AG20443 (cell line): ENCODE measurements at places on chromosomes 4 and X.

DNA sequence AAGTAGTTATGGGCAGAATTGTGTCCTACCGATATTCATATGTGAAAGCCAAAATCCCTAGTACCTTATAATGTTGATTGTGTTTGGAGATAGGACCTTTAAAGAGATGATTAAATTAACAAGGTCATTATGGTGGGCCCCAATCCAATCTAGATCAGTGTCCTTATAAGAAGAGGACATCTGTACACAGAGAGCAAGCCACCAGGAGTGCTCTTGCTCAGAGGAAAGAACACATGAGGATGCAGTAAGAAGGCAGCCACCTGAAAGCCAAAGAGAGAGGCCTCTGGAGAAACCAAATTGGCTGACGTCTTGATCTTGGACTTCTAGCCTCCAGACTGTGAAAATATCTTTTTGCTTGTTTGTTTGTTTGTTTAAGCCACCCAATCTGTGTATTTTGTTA, 1290.8 kb upstream of the PABPC4L start:
- no peak for DNase-seq

DNA sequence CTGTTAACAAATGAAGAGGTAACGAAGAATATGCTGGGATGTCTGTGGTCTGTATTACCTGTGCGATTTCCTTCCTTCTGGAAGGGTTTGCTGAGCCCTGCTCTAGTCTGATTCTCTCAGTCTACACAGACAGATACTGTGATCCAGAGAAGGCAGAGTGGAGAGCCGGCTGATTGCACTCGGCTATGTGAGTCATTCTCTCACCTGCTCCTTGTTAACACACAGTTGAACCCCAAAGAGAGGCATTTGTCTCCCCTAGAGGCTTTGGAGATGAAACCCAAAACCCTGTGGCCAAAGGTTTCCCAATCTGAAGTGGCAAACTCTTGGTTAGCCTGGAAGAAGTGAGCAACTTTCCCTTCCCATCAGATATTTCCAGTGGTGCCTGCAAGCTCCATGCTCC, 78.1 kb upstream of the GPC4 start:
- no peak for DNase-seq

- no peak for DNase-seq
Observed at GRCh38 chr4:41991916-41992767, 1.8 kb downstream of the SLC30A9 start.

DNA sequence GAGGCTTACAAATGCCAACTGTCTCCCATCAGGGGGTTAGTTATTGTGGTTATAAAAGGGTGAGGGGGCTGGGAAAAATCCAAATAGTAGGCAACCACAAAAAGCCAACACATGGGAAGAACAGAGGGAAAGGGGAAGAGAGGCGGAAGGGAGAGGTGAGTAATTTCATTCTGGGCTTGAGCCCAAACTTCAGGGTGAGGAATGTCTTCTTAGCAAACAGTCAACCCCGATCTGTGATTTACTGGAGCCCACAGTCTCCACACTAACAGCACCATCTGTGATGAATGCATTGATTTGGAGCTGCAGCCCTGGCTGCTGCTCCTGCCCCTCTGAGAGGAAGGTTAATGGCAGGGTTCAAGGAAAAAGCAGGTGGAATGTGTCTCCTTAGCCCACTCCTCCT, 162.2 kb upstream of the GPR101 start:
- peak; percentile 18 for DNase-seq

GRCh38 chr4:36282503-36283030, 1.2 kb downstream of the DTHD1 start:
- no peak for DNase-seq

DNA sequence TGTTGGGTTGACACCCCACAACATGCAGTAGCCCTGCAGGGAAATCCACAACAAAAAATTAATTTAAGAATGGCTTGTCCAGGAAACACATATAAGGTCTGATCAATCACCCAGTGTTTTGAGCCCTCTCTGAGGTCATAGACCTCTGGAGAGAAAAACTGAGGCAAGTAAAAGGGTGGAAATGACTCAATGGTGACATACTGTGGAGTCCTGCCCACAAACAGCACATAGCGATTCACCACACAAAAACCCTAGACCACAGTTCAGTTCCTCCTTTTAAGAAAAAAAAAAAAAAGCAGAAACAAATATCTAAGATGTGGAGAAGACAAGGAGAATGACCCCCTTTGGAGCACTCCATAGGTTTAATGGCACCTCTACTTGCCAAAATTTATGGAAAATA, 2691.0 kb downstream of the PCDH7 start:
- no peak for DNase-seq

DNA sequence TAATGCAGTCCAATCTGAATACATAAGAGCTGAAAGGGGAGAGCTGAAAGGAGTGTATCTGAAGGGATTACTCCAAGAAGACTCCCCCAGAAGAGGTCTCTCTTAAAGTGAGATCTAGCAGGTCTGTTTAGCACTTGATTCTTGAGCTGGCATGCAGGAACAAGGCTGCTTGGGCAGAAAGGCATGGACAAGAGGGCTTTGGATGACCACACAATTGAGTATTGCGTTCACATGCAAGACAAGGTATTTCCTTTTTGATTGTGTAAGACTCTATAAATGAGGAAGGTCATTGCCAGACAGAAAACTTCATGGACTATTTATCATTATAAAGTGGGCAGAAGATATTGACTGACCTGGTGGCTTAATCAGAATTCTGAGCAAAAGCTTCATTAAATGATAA, 145.5 kb upstream of the AFF2 start:
- DNase-seq: no peak

- no peak for DNase-seq
Observed at GRCh38 chrX:109831326-109831985, 98.4 kb upstream of the ACSL4 start.

DNA sequence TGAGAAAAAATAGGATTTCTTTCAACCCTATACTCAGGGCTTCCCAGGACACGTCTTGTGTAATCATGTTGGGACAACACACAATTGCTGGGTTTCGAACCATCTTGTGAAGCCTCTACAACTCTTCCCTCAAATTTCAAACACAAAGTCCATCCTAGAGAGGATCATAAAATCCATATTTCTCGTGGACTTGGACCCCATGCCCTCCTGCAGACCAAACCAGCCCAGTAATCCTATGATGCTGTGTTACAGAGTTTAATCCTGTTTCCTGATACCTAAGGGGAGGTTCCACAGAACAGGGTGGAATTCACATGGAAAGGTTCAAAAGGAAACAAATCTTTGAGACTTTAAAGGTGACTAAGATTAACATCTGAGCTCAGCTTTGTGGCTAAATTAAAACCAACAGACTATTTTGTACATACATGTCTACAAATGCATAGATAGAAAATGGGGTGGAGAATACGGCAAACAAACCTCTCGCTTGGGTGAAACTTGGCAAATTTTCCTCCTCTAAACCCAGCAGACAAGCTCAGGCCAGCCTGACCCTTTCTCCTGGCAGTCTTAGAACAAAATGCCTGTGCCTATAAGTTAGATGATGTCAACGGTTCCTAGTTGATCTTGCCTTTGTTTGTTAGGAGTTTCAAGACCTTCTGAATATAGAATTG, 38.1 kb downstream of the EGFL6 start:
- no peak for DNase-seq

DNA sequence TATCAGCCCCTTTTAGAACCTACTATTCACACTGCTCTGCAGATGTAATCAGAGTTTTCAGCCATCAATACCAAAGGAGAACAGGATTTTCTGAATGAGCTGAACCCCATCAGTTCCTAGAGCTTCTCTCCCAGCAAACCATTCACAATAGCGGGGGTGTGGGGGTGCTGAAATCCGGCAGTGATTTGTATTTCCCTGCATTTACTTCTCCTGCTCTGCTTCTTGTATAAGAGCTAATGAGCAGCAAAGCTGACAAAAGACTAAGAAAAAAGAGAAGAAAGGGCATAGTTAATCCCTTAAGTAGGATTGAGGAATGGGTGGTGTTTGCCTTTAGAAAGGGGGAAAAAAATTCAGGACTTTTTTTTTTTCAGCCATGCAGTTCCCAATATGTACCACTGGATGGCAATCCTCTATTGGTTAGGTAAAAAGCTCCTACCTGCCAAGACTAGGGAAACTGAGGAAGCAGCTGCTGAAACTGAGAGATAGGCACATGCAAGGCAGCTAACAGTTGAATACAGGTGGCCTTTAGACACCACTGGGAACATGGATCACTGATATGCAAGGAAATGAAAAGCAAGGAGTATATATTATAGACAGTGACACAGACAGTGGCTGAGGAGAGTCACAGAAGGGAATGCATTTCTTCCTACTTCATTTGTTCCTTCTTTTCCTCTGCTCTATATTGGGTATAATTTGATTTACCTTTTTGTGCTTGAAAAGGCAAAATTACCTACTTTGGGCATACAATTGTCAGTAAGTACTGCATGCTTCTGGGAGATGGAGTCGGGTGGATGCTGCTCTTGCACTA, 217.9 kb downstream of the HS6ST2 start:
- DNase-seq: no peak

DNA sequence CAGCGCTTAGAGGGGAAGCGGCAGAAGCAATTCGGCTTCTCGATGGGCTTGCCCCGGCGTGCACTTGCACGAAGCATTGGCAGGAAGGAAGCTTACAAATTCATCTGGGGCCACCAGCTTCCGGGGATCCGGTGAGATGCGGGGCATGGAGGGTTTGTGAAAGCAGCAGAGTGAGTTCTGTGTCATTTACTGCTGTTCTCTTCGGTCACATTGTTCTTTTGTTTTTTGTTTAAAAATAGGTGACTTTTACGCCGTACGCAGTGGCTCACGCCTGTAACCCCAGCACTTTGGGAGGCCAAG, 47.0 kb downstream of the ASMT start:
- DNase-seq: no peak

GRCh38 chr4:148090503-148091476, 351.4 kb downstream of the NR3C2 start:
- DNase-seq: no peak

GRCh38 chr4:41385481-41385880, 128.8 kb downstream of the UCHL1 start:
- DNase-seq: no peak

DNA sequence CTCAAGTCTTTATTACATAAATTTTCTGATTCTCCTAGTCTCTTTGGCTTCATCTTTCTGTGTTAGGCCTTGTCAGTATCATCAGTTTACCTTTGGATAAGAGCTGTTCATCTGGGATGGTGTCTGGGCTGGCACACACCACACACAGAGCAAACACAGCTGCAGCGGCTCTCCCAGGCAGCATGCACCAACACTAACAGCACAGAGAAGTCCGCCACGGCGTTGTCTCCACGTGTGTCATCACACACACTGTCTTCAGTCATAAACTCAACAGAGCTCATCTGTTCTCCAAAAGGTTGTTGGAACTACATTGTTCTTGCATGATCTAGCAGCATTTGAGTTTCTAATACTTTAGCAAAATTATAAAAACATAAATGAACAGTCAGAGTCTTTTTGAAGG, 851.9 kb upstream of the FRG1 start:
- no peak for DNase-seq

DNA sequence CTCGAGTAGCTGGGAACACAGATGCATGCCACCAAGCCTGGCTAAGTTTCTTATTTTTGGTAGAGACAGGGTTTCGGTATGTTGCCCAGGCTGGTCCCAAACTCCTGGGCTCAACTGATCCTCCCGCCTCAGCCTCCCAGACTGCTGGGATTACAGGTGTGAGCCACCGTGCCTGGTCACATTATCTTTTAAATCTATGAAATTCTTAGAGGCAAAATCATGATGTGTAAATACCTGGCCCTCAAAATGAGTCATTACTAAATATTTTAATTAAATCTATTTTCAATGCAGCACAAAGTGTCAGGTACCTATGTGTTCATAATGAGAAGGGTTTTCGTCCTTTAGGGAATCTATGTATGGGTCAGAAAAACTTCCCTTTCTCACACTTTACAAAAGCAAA, 222.5 kb upstream of the GPC4 start:
- no peak for DNase-seq

DNA sequence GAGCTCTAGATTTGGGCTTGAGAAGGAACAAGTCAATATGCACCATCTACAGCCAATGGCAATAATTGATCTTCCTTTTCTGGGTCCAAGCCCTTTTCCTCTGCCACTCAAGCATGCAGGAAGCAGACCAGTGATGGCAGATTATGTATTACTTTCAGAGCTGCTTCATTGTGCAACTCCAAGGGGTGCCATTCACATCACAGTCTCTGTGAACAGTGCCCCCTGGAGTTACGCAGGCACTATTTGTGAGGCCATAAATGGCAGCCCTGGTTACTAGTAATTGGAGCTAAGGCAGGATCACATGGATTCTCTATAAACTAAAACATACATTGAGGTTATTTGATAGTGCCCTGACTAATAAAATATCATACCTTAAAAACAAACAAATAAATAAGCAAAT, 313.4 kb upstream of the SLC7A11 start:
- DNase-seq: no peak

GRCh38 chr4:181525634-181526033, 717.6 kb upstream of the TENM3 start:
- no peak for DNase-seq

DNA sequence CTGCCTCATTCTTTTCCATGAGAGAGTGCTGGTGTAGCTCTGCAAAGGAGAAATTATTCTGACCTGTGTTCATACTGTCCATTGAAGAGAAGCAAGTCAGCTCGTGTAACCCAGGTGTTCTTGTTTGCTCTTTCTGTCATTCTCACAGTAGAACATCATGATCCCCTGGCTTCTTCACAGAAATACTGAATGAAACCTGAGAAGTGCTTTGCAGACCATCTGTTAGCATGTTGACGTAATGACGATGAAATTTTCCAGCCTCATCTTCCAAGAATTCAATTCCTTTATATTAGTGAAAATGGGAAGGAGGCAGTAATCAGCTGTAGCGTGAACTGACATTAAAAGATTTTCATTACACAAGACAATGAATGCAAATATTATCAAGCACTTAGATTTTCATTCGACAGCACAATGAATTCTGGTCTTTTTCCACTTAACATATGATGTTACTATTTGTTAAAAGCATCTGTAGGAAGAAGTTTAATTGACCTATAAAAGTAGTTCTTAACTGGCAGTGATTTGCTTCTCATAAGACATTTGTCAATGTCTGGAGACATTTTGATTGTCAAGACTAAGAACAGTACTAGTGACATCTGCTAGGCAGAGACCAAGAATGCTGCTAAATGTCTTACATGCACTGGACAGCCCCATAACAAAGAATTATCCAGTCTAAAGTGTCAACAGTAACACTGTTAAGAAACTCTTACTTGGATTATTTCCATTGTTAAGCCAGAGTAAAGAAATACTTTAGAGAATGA, 246.3 kb downstream of the BANK1 start:
- DNase-seq: peak; percentile 23

DNA sequence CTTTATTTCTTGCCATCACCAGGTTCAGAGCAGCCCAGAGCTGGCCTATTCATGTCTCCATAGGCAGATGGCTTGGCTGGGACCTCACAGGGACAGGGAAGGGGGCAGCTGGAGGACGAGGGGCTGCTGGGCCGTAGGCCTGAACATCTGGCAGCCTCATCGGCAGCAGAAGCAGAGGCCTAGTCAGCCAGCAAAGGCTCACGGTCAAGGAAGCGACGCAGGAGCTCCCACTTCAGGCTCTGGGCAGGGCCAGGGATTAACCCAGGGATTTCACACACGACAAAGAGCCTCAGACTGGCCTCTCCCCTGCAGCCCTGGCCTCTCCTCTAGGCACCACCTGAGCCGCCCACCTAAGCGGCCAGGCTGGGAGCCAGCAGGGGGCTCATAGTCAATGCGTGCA, 46.0 kb upstream of the MAN2B2 start:
- DNase-seq: no peak

GRCh38 chrX:54358424-54359211, 772 bp upstream of the WNK3 start:
- DNase-seq: peak; percentile 2
